Cerebellar cortex (tissue), 1 donor: ENCODE measurements at places on chromosomes 3 and 15.

- DNase-seq: no peak
Observed at GRCh38 chr15:22780267-22780666, 6.2 kb upstream of the NIPA1 start.

DNA sequence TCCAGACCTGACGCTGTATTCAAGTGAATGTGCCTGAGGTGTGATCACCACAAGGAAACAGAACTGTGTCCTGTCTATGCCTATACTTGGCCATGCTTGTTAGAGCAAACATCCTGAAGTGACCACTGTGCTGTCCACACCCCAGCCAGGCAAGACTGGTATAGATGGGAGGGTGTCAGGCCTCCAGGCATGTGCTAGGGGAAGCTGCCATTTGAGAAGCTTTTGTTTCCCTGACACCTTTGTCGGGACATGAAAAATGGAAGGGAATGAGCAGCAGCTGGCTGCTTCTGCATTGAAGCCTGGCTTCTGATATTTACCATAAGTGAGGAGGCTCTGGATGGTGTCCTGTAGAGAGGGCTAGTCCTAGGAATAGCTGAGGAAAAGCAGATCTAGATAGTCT, 106.2 kb downstream of the CPNE4 start:
- DNase-seq: no peak

- no peak for DNase-seq
Observed at GRCh38 chr3:113896930-113897329, 50.9 kb upstream of the ZDHHC23 start.

GRCh38 chr3:70090322-70090913, 90.9 kb downstream of the SAMMSON start:
- DNase-seq: no peak

DNA sequence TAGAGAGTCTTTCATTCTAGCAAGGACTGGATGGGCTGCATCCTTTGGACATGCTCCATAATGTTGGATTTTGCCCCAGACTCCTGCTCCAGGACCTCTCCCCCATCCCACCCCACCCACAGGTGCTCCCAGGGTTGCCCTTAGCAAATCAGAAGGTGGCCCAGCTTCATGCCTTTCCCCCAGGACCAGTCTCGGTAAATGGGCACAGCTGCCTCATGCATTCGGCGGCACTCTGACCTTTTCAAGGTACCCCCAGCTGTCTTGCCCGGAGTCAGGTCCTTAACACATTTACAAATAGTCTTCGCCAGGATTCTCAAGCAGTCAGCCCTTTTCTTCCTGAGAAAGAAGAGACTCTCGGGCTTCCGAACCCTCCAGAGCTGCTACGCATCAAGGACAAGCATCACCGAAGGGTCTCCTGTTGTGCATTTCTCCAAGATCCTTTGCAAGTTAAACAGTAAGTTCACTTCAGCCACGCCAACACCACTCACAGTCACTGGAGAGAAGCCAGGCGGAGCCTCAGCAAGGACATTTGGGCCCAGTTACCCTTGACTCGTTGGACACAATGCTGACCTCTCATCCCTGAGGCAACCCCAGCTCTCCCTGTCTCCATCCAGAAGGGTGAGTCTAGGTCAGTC, 287.8 kb downstream of the FAM43A start:
- DNase-seq: no peak

DNA sequence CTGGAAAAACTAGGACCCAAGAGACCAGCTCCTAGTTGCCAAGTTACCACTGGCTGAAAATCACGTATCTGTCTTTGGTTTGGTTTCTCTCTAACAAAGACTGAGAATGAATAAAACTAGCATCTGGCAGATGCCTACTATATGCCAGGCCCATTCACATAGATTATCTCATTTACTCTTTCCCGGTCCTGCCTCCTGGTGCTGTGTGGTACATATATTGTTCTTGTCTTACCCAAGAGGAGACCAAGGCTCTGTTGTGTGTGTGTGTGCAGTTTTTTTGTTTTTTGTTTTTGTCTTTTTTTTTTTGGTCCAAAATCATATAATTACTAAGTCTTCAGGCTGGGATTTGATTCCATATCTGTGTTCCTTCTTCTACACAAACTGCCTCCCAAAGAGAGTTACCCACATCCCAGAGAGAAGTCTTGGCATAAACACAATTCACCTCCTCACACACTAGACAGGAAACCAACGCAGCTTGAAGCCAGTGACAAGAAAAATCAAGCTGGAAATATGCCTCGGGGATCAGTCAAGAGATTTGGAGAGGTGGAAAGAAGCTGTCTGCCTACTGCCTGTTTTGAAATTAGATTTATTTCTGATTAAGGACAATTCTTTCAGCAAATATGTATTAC, 891 bp downstream of the AHSG start:
- no peak for DNase-seq

GRCh38 chr15:45690581-45691260, 55.9 kb downstream of the SQOR start:
- no peak for DNase-seq

GRCh38 chr3:55661141-55661540, 174.0 kb upstream of the WNT5A start:
- peak; percentile 86 for DNase-seq

DNA sequence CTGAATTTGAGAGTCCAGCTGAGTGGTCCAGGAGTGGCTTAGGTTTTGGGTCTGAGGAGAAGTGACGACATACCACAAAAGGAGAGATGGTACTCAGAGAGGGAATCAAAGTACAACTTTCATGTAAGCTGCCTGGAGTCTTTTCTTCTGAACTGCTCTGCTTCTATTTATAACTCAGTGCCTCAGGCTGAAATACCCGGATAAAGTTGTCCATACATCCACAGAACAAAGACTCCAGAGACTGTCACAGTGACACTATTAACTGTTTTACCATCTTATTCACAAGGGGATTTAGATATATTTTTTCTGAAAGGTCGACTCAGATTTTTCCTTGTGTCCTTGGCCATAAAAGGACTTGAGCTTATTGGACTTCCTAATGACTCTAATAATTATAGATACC, 264.3 kb upstream of the DNAJC19 start:
- DNase-seq: no peak

- peak; percentile 14 for DNase-seq
Observed at GRCh38 chr3:184016169-184016570, 1.5 kb downstream of the ABCC5 start.

DNA sequence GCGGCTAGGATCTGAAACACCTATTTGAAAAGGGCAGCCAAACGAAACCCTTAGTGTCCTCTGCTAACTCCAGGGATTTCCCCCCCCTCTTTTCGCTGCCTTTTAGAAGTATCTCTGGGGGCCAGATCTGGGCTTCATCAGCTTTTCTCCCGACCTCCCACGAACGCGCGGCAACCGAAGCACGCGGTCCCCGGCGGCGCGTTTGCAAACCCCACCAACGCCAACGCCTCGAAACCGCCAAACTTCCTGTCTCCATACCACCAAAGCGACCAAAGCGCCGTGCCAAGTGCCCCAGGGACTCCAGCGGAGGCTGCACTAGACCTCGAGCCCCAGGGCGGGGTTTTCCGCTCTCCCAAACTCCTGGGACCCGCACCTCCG, 155.8 kb upstream of the FRMD4B start:
- DNase-seq: no peak

- DNase-seq: no peak
Observed at GRCh38 chr3:183555541-183556081, at the start of gene KLHL6. Gene KLHL6 (minus strand): TSS chr3:183555706. CDS start chr3:183555653, 53 bp downstream.

GRCh38 chr3:112446343-112446742, 52.9 kb downstream of the BTLA start:
- DNase-seq: no peak

DNA sequence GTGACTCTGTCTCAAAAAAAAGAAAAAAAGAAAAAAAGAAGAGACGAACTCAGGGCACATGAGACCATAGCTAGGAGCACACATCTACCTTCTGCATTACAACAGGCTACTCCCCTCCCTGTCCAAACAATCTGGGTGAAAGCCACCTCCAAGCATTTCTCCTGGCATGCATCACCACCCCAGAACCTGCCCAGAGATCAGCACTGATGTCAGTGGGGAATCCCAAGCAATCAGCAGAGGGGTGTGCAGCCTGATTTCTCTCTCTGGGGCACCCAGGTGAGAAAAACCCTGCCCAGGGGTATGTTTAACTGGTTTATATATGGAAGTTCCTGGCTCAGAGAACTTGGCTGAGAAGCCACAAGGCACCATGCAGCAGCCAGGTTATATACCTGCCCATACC, 59.4 kb downstream of the CDC25A start:
- no peak for DNase-seq

DNA sequence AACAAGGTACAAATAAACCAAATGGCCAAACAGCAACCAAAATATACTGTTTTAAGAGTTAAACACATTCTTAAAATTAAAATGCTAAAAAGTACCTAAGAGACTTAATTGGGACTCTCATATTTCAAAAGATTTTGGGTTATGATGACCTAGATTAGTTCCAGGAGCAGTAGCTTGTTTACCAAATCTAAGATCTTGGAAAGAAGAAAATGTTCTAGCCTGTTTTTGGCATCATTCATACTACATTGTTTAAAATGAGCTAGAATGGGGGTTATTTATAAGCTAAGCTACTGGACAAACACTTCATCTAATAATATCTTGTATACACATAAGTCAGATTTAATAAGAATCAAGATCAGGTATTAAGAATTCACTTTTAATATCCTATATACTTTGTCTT, 22.8 kb downstream of the ATOSA start:
- DNase-seq: peak; percentile 75

- DNase-seq: no peak
Observed at GRCh38 chr15:65377976-65378366, at the start of gene IGDCC3. Gene IGDCC3 (minus strand): TSS chr15:65378002. CDS start chr15:65377788, 214 bp downstream.

DNA sequence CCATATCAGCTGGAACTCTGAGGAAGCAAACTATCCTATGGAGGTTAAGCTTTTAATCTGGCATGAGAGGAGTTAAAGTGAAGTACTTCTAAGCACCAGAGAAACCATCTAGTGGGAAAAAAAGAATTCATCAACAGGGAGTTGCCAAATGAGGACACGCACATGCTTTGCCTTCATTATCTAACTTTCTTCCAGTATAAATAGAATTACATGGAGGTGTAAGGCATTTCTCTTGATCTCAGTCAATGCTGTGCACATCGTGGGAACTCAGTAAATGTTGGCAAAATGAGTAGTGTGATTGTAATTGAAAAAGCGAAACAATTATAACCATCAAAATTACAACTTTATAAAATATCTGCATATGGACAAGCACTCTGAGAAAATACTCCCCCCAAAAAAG, 8.0 kb upstream of the GSK3B start:
- no peak for DNase-seq

- no peak for DNase-seq
Observed at GRCh38 chr3:157637866-157638265, 134.7 kb upstream of the VEPH1 start.
